EL (cell line): ENCODE measurements at places on chromosomes 5 and 9.

DNA sequence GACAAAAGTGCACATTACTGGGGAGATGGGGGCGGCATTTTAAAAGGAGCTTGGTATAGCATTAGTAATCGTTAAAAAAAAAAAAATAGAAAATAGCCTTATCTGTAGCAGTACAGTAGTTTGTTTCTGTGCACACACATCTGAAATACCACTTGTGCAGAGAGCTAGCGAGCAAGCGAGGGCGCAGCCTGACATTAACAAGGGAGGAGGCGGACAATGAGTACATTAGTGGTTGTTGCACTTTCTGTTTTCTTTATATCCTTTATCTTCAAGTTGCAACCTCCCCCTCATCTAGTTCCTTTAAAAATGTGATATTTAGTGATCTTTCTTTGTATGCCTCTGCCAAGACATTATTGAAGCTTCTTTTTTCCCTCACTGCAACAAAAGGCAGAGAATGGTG is 880 bp upstream of the PTPDC1 start:
- no peak for DNase-seq

DNA sequence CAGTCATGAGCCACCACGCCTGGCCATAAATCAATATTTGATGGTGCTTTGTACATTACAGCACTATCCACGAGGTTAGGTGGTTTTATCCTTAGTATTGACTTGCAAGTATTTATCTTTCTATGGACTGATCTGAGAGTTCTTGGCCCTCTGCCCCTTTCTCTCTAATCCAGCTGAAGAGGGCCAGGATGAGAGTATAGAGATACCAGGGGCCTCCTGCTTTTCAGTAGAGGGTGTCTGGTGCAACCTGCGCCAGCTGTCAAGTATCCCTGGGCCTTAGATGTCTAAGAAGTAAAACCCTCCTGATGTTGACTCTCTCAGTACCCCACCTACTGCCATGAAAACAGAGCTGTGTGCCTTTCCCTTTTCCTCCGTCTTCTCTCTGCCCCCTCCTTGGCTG is 153.4 kb downstream of the SLIT3 start:
- DNase-seq, result no peak

- no peak for DNase-seq
Observed at GRCh38 chr9:72476100-72476499, 45.3 kb upstream of the TMC1 start.

DNA sequence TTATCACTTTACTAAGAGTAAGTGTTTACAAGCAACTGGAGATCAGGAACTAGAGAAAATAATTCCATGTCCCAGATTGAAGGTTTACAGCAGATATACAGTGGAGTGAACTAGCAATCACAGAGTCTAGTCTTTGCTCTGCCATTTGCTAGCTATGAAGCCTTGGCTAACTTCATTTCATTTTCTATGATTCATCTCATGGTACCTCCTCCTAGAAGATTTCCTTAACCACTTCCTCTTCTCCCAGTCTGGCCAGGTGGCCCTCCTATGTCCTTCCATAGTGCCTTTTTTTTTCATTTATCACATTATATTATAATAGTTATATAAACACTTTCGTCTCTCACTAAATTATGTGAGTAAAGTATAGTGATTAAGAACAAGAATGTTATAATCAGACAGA is 52.1 kb downstream of the GRIA1 start:
- DNase-seq, result peak; percentile 41

DNA sequence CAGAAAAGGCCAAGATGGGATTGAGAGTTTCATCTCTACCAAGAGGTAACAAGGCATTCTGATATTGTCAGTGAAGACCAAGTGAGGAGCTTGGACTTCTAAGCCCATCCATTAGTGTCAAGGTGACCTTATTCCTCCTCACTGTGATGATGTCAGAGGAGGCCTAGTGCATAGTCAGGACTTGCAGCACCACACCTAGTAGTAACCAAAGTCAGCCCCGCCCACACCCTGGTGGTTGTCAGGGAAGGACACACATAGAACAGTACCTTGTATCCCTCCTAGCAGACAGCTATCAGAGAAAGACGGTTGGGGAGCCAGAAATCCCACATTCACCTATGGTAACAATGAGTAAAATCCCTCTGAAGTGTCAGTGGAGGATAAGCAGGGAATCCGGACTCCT is 111.7 kb downstream of the AP3B1 start:
- DNase-seq, result no peak

GRCh38 chr5:68087866-68088265 is 127.7 kb upstream of the PIK3R1 start:
- DNase-seq, result peak; percentile 24

- DNase-seq, result no peak
Observed at GRCh38 chr9:25472085-25472607, 206.1 kb downstream of the TUSC1 start.

GRCh38 chr9:114372921-114373448 is 14.8 kb downstream of the AKNA start:
- DNase-seq, result no peak

GRCh38 chr9:21965401-21965951 is 28.7 kb downstream of the CDKN2A start:
- DNase-seq, result peak; percentile 80

DNA sequence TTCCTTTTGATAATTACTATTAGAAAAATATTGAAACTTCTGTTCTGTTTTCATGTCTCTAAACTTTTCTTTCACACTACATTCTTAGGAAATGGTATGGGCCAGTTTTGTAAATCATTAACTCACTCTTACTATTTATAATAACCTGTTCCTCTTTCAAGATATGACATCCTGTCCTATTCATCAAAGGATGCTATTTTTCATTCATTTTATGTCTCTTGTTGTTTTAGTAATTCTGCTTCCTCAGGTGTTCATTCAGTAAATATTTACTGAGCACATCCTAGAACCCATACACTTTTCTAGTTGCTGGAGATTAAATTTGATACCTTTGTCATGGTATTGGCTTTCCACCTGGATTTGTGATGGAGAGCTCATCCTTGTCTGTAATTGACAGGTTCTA is 58.0 kb downstream of the GDA start:
- no peak for DNase-seq

GRCh38 chr5:132260714-132261551 is 3.4 kb downstream of the PDLIM4 start:
- DNase-seq, result peak; percentile 95

DNA sequence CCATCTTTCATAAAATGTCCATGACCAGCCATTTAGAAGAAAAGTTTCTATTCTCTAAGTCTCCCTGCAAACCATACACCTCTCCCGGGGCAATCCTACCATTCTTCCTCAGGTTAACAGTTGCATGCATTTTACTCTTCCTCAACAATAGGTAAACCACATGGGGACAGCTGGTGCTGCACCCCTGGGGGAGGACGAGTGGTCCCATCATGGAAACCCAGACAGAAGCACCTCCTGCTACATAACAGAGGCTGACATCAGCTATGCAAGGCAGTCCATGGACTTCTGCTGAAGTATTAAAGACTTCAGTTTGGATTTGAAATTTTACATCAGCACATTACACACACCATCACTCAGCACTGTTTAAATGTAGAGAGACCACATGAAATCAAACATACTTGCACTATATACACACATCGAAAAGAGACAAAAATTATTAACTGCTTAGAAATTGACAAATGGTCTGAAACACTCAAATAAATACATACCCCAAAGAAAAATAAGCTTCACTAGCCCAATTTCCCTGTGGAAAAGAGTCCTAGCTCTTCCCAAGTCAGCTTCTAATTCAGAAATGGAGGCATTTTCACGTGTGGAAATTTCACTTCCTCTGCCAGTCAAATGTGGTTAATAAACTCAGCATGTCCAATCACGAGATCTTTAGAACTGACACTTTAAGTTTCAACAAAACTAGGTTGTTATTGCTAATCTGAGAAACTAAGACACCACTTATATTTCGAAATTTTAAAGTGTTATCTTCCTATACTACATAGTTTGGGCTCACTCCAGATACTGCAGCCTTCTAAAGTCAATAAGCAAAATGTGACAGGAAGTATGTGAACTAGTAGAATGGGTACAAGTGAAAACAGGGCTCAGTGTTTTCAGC is 173.4 kb downstream of the ROR2 start:
- DNase-seq, result peak; percentile 27

DNA sequence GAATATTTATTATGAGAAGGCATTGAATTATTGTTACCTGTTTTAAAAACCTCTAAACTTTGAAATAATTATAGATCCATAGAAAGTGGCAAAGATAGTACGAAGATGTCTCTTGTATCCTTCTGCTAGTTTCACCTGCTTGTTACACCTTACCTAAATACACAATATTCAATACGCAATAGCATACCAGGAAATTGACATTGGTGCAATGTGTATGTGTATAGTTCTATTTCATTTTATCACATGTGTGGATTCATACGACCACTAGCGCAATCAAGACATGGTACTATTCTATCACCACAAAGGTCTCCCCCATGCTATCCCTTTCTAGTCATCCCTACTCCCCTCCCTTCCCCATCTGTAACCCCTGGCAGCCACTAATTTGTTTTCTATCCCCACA is 8.5 kb upstream of the OR2S2 start:
- no peak for DNase-seq

GRCh38 chr5:43638546-43638945 is 35.6 kb downstream of the NNT start:
- peak; percentile 23 for DNase-seq

- no peak for DNase-seq
Observed at GRCh38 chr5:58666598-58667581, 84.0 kb downstream of the RAB3C start.

DNA sequence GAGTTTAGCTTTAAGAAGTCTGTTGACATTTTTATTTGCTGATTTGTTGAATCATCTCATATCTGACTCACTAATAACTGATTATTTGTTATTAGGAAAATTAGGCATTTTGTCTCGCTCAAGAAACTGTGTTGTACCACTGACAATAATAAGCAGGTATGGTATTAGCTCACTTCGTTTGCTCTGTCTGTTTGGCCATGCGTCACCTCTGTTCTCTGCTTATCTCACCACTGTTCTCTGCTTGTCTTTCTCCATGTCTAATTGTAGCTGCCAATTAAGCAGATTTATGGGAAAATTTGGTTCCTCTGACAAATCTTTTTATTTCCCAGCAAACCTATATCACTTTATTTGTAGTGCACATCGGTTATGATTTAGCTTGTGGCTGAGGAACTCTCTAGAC is 138.9 kb downstream of the WDR41 start:
- no peak for DNase-seq

DNA sequence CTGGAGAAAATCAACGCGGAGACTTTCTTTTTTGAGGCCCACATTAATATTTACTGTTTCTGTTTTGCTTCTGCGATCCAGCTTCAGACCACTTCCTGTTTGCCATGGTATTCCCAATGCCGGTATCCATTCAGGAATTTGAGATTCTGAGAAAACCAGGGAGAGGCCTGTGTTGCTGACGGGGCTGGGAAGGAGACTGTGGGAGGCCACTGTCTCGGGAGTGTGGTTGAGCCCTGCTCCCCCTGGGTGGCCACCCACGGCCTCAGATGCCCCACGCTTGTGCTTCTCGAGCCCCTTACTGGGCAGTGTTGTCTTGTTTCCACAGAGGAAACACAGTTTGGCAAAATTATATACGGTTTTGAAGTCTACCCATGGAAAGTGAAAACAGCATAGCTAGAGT is 403.6 kb upstream of the IRX2 start:
- DNase-seq, result no peak

DNA sequence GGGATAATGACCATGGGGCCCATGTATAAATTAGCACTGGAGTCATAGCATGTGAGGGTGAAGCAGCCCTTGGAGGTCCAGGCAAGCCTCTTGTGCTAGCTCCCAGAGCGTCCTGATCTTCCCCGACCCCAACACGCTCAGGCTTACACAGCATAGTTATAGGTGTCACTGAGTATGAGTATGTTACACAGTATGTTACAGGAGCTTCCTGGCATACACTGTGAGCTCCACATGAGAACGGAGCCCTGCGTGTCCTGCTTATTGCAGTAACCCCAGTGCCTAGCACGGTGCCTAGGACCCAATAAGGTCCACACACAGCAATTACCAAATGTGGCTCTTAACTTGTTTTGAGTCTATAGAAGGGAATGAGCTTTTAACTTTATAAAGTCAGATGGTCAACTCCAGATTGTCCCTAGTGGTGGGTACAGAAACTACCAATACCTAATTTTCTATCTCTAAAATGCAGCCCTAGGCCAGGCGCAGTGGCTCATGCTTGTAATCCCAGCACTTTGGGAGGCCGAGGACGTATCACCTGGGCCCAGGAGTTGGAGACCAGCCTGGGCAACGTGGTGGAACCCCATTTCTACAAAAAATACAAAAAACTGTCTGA is 64.1 kb downstream of the PLAC8L1 start:
- DNase-seq, result peak; percentile 20

GRCh38 chr5:31029925-31030324 is 163.6 kb upstream of the CDH6 start:
- DNase-seq, result no peak

DNA sequence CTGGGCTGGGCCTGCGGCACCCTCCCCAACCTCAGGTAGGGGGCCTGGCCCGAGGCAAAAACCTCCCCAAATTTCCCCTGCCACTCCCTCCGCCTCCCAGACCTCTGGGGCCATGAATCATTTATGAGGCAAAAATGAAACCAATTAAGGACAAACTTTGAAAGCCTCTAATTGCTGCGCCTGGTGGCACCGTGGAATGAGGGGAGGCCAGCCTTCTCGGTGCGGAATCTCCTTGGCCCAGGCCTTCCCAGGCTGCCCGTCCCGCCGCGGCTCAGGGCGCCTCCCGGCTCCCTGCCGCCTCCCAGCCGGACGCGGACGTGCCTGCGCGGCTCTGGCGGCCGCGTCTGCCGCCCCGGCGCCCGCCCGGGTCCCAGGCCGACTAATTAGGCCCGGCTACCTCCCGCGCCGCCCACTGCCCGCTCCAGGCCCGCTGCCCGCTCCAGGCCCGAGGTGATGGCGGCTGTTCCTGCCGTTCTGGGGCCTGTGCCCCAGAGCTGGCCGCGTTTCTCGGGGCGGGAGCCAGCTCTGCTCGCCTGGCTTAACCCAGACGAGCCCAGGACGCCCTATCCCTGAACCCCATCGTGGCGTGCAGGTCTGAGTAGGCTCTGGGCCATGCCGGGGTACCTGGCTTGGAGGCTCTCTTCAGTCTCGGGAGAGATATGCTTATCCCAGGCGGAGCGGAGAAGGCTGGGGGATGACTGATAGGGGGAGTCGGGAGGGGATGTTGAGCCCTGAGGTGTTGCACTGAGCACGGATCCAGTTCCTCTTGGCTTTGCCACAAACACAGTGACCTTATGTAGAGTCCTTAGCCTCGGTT is 20.1 kb downstream of the CXXC5 start:
- peak; percentile 72 for DNase-seq

- DNase-seq, result no peak
Observed at GRCh38 chr5:41517909-41518308, 7.5 kb upstream of the PLCXD3 start.

DNA sequence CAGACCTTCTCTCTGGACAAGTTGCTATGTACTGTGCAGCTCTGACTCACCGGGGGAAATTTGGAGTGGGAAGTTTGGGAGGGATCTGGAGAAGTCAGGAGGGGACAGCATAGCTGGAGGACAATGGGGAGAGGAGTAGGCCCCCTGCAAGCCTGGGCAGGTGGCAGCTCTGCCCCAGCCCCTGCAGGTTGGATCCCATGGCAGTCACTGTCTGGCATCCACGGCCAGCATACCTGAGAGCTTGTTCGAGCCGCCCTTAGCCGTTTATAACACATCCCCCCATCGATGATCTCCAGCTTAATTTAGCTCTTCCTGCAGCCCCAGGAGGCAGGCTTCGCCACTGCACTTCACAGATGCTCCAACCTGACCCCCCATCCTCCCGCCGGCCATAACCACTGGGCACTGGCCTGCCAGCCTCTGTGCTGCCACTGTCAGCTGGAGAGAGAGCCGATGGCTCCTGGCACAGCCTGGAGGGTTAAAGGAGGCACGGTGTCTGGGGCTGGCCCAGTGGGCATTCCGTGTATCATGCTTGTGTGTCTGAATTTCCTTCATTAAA is 57.7 kb upstream of the RNU6ATAC start:
- no peak for DNase-seq
